ENCODE measurements at places on chromosomes 4 and X.

- DNase-seq: no peak
These were observed 508.9 kb upstream of the FTHL17 start for GRCh38 chrX:31580726-31581125.

- DNase-seq: no peak
These were observed 9.8 kb downstream of the DGKQ start for GRCh38 chr4:963276-964225.

GRCh38 chr4:80266902-80267380 lies 477 bp downstream of the FGF5 start:
- no peak for DNase-seq

- DNase-seq: no peak
These were observed 172.3 kb upstream of the TRPC5 start for GRCh38 chrX:112254896-112255295.

- no peak for DNase-seq
These were observed 54.8 kb downstream of the TMEM165 start for GRCh38 chr4:55450566-55450965.

DNA sequence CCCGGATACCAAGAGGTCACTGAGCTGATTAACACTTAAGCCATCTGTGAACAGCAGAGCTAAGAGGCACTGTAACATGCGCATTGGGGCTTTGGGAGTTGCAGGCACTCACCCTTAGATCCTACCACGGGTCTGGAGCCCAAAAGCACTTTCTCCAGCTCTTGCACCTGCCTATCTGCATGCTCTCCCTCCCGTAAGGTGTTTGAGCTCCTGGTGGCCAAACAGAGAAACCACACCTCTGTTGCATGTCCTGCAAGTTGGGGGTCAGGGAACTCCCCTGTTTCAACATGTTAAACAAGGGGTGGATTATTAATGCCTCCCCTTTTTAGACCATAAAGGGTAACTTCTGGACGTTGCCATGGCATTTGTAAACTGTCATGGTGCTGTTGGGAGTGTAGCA lies 49.8 kb downstream of the GYPA start:
- no peak for DNase-seq

All from NCI-H187 (cell line).